ENCODE measurements at places on chromosomes 12 and 14.

DNA sequence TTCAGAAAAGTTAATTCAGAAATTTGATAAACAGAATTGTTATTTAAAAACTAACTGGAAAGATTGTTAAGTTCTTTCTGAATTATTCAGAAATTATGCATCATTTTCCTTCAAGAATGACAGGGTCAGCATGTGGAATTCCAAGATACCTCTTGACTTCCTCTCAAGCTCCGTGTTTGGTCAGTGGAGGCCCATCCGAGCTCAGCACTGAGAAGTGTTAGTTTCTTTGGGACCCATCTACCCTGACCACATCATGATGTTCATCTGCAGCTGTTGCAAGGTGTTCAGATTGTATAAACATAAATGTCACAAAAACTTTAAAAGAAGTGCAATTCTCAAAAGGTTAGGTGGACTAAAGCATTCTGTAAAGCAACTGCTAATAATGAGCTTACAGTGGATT, 33.7 kb downstream of the MDM2 start:
- no peak for DNase-seq

DNA sequence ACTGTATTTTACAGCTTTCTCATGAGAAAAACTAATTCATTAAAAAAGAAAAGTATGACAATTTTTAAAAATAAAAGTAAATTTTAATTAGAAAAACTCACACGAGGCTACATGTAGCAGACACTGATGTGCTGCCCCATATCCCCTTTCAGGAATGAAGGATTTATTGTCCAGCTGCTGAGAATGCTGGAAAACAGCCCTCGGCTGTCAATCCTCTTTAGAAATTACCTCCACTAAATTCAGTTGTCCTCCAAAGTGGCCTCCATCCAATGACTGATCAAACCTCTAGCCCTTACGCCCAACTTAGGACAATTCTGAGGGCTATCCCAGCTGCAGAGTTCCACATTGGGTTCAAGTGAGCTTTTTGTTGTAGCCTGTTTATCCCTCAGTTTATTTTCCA, 29.8 kb upstream of the AP4S1 start:
- no peak for DNase-seq

GRCh38 chr12:118714051-118714460, 267.3 kb upstream of the SRRM4 start:
- peak; percentile 60 for DNase-seq

- no peak for DNase-seq
Observed at GRCh38 chr12:131323879-131324278, 370.2 kb downstream of the ADGRD1 start.
